Stimulated activated CD8-positive, alpha-beta memory T cell treated with anti-CD3 and anti-CD28 coated beads, Interleukin-4, amount 100 ng/mL, for 1 hour (primary cell): ENCODE measurements at places on chromosomes 5 and 9.

DNA sequence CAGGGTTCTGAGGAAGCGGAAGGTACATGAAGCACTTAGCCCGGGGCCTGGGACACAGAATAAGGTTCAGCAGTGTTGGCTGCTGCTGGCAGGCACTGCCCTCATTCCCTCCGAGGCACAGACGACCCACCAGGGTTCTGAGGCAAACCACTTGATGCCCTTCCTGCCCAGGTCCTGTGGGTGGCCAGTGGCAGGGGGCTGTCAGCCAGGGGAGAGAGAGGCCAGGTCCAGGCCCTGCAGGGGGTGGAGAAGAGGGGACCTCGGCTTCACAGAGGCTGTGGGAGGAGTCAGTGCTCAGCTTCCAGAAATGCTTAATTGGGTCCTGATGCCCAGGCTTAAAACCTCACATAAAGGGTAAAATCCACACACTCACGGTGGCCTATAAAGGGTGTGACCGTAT lies 4.4 kb upstream of the ZDHHC12 start:
- DNase-seq = no peak

GRCh38 chr9:38280251-38280800 lies 112.2 kb upstream of the ALDH1B1 start:
- no peak for DNase-seq

DNA sequence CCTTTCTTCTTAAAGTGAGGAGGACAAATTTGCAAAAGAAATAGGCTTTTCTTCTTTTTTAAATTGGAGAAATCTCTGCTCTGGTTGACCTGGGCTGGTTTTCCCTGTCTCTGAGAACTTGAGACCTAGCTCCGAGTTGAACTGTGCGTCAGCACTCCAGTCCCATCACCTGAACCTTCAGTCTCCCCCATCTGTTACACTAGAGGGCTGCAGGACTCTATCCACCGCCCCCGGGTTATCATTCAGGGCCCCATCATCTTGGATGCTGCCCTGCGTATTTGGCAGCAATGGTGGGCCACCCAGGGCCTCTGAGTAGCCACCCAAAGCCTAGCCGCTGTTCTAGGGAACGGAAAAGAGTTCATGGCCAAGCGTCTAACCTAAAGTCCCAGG lies 2.5 kb downstream of the FOXE1 start:
- DNase-seq = no peak

DNA sequence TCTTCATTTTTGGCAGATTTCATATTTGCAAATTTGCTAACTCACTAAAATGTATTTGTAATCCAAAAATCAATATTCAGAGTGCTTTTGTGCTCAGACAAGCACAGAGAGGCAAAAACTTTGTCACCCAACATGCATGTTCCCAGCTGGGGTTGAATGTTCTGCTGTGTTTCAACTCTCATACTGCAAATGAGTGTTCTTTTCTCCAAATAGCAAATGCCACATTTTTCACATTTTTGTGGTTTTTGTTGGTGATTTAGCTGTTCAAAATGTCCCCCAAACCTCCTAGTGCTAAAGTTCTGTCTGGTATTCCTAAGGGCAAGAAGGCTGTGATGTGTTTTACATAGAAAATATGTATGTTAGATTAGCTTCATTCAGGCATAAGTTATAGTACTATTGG lies 87.3 kb upstream of the PCSK5 start:
- no peak for DNase-seq

DNA sequence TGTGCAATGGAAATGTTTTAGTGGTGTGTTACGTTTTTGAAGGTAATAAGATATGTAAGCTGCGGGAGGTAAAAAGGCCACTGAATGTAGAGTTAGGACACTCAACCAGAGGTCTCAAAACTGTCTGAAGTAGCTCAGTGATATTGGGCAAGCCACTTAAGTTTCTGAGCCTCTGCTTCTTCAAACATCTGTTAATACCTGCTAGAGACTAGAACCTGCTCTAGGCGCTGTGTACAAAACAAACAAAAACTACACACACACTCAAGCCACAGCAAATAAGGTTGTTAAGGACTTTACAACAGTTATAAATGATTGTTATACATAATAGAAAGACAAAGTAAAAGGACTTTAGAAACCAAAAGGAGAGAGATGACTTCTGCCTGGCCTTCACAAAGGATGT lies 24.6 kb upstream of the FAM240B start:
- no peak for DNase-seq

- no peak for DNase-seq
These were observed 349.2 kb downstream of the SLIT3 start for GRCh38 chr5:168951769-168952168.

DNA sequence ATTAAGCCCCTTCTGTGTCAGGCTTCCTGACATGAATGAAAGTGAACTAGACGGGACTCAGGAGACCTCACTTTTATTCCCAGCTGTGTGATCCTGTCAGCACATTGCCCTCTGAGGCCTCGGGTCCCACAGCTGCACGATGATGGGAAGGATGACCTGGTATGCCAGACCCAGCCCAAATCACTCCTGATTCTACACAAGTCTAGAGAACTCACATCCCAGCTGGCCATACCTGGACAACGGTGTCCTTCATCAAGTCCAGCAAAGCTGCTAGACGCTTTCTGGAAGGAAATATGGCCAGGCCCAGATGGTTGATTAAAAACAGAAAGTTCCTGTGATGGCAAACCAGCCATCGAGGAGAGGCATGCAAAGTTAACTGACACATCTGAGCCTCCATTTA lies 118.0 kb upstream of the FSTL4 start:
- no peak for DNase-seq

GRCh38 chr9:137127301-137128157 lies 11.4 kb upstream of the GRIN1 start:
- DNase-seq = no peak

DNA sequence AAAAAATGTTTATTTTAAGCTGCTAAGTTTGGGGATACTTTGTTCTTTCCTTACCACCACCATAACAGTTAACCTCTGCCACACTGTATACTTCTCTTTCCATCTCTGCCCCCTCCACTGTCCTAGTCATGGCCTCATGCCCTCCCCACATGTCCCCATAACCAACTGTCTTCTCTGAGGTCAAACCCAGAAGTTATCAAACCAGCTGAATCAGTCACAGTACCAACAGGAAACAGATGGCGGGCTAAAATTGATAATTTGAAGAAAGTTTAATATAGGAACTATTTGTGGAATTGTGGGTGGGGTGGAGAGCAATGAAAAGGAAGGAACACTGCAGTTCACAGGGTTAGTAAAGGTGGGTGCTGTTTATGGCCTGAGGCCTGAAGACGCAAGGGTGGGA lies 5.7 kb upstream of the DCTN4 start:
- no peak for DNase-seq

DNA sequence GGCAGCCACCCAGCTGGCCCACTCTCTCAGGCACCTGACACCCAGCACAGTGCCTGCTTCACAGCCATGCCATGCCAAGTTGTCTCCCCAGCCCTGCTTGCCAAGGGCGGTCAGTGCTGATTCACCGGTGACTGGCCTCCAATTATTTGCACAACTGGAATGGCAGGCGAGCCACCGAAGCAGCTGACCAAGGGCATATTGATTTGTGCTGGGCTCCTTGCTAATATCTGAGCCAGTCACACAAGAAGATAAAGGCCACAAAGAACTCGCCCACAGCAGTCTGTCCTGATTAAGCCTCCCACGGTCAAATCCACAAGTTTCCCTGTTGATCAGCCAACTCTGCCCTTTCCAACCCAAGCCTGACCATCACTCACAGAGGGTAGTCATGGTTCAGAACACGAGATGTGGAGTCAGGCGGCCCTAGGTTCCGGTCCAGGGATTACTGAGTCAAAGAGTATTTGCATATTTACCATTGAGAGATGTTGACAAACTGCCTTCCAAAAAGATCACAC lies 6.4 kb upstream of the EEIG1 start:
- DNase-seq = no peak

- DNase-seq = no peak
These were observed 60.2 kb downstream of the FBXO38 start for GRCh38 chr5:148443998-148444397.

DNA sequence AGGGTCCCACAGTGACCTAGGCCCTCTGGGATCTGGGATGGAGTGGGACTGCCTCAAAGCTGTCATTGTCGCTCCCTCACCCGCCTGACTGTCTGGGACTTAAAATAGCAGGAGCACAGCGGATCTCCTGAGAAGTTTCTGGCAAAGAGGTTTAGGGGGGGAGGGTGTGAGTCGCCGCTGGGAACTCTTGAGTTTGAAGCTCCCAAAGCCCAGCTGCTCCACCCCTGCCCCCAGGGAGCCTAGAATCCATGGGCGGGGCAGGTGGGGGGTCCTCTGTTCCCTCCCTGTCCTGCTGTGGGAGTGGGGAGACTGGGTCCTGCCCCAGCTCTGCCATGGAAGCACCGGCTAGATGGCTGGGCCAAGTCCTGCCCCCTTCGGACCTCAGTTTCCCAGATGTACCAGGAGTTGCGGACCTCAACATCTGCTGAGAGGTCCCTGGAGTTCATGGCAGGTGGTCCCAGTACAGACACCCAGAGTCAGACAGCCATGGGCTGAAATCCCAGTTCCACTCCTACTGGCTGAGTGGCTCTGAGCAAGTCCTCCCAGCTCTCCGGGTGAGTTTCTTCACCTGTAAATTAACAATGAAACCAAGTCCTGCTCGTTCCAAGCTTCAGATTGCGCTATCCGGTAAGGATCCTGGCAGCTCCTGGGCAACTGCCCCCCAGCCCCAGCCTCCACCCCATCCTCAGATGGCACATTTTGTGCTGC lies 985 bp upstream of the WDR38 start:
- no peak for DNase-seq

- DNase-seq = no peak
These were observed 421 bp downstream of the RUSC2 start for GRCh38 chr9:35490155-35490909.

GRCh38 chr5:173055722-173055982 lies 500 bp upstream of the CREBRF start:
- no peak for DNase-seq

DNA sequence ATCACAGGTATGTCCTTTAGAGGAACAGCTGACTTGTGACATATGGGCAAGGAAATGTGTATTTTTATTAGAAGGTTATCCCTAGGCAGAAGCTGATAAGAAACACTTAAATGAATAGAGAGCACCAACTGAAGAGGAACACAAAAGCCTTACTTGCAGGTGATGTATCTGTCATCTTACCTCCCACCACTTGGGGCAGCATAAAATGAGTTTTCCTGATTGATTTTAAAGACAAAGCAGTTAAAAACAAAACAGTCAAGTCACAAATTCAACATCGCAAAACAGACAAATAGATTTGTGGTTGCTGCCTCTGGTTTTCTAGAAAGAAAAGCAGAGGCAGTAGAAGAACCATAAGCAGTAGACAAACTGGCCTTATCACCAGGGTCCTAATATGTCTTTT lies 302.4 kb upstream of the ZNF462 start:
- DNase-seq = no peak

- DNase-seq = no peak
These were observed 67.4 kb downstream of the RASGRF2 start for GRCh38 chr5:81027481-81028058.

GRCh38 chr5:154199263-154199662 lies 8.7 kb downstream of the GALNT10 start:
- DNase-seq = no peak

- no peak for DNase-seq
These were observed 105.3 kb downstream of the UBAP2 start for GRCh38 chr9:33943389-33943788.

DNA sequence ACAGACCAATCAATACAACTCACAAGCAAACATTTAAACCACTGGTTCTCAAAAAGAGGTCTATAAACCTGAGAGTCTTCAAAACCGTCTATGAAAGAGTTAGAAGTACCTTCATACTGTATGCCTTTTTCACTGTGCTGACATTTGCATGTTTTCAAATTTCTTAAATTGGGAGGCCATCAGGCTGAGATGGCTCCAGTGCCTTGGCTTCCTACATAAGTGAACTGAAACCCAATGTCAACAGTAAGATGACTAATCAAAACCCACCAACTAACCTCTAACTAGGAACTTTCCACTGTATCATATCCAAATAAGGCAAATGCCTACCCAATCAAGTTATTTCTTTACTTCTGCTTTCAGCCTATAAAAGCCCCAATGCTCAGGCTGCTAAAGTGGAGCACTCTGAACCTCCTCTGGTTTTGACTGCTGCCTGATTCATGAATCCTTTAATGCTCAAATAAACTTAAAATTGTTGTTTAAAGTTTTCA lies 35.1 kb downstream of the FAM13B start:
- no peak for DNase-seq

- peak; percentile 27 for DNase-seq
These were observed 1.2 kb downstream of the N4BP3 start for GRCh38 chr5:178114325-178115135.

- no peak for DNase-seq
These were observed 122.0 kb downstream of the PAPPA start for GRCh38 chr9:116275418-116276195.

DNA sequence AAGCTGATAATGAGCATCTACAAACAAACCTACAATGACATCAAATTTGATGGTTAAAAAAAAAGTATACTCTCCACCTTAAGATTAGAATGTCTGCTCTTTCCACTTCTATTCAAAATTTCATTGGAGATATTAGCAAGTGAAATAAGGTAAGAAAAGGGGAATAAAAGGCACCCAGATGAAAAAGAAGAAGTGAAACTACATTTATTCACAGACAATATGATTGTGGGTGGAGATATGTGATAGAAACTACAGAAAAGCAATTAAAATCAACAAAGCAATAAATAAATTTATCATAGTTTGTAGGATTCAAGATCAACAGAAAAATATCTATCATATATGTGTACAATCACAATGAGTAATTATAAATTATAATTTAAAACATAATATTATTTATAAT lies 395.1 kb upstream of the CCNH start:
- DNase-seq = no peak

DNA sequence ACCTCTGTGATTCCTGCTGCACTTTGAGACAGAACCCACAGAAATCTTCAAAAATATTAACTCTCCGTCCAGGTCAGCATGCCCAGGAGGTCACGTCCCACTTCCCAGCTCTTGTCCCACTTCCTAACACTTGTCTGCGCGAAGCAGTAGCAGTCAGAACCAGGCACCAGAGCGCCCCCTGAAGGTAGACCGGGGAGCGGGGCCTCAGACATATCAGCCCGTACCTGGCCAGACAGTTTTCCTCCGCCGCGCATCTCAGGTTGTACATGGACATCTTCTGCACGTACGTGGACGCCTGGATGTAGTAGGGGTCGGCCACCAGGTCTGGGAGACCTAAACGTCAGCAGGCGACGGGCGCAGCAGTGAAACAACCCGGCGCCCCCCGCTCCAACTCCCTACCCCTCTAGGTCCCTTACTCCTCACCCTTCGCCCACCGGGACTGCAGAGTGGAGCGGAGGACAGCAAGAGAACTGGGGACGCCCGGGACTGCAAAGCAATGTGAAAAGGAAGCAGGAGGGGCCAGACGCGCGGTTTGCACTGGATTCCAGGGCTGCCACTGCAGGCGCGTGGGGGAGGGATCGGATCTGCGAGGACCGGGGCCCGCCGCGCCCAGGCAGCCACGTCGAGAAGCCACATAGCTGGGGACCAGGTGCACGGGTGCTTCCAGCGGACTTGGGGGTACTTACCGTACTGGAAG lies 1.2 kb downstream of the LOX start:
- no peak for DNase-seq

DNA sequence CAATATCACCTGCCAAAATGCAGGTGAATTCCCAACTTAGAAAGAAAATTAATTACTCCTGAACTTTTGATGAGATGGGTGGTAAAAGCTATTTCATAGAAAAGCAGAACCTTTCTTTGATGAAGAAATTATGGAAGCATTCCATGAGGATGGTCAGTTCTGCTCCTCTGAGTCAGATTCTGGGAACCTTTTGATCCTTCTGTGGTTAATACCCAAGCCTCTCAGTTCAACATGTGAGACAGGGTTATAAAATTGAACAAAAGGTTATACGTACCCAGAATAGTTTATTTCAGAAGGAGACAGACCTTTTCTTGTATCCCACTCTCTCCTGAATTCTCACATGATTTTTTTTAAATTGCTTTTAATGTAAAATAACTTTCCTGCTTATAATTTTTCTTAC lies 767.6 kb upstream of the ADAMTS16 start:
- no peak for DNase-seq
